Upper lobe of right lung (tissue), 1 donor: ENCODE measurements at places on chromosomes 7 and 10. TPM values are rescaled to one million over a fixed set of nuclear protein-coding genes. Genes with fewer than 3 reads are reported as not detected.

SUPV3L1 gene
- total RNA-seq: 21.0 TPM

GRCh38 chr7:127154101-127154500, 98.6 kb downstream of the GRM8 start:
- no peak overlapping the region for H3K27ac ChIP-seq
- no peak overlapping the region for H3K4me3 ChIP-seq
- H3K36me3 ChIP-seq: no peaks in the 10 kb centered on the region
- H3K4me1 ChIP-seq: no peaks in the 10 kb centered on the region

SHTN1 gene
- total RNA-seq: 40.4 TPM

GRCh38 chr10:102994531-102995295, 76.6 kb downstream of the CNNM2 start:
- H3K36me3 ChIP-seq: no peaks in the 10 kb centered on the region
- no peak overlapping the region for H3K4me3 ChIP-seq
- no peaks in the 10 kb centered on the region for H3K4me1 ChIP-seq

DNA sequence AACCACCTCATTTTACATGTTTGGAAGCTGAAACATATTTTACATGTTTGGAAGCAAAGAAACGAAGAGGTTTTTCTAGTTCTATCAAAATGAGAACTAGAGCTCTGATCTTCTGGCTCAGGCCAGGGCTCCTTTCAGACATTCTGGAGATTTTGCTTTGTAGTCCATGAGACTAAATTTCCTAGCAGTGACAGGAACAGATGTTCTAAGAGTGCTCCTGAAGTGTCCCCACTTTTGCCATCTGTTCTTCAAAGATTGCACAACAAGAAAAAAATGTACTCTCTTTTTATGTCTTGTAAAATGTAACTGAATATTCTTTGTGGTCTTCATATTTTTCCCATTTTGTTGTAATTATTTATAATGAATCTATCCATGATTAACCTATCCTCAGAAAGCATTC, 196.4 kb upstream of the PCLO start:
- DNase-seq: no peak
- H3K27me3 ChIP-seq: no peaks in the 10 kb centered on the region
- no peaks in the 10 kb centered on the region for H3K36me3 ChIP-seq

DNA sequence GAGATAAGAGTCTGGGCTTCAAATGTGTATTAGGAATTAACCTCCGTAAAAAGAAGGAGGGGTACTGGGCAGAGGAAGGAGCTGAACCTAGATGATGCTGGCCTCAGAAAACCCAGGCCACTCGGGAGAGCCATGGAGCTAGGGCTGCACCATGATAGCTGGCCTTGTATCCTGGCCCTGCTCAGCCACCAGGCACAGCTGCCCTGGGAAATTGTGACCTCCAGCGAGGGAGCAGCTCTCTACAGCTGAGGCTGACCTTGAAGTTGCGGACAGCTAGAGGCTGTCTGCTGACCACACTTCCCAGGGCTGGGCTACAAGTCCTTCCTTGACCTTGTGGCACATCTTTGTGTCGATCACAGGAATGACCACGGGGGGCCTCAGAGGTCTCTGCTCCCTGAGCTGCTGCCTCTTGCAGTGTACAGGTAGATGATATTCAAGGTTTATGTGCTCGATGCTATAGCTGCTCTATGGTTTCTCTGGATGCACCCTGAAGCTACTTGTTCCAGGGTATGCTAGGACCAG, 38.3 kb upstream of the SLC35B4 start:
- no peak overlapping the region for H3K4me3 ChIP-seq
- no peaks in the 10 kb centered on the region for H3K4me1 ChIP-seq
- DNase-seq: no peak
- no peak overlapping the region for H3K27ac ChIP-seq
- no peaks in the 10 kb centered on the region for H3K36me3 ChIP-seq

DNA sequence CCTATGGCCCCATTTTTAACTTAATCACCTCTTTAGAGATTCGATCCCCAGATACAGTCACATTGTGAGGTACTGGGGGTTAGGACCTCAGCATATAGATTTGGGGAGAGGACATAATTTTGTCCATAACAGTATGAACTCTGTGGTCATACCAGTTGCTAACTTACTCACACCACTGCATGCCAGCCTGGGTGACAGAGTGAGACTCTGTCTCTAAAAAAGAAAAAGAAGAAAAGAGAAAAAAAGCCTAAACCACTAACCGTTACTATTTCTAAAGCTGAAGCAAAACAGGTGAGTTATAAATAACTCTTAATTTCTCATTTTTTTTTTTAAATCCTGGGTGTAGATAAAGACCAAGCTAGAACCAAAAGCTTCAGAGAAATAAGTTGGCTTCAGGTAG, 155.1 kb upstream of the AUTS2 start:
- no peaks in the 10 kb centered on the region for H3K36me3 ChIP-seq
- no peak for DNase-seq
- no peaks in the 10 kb centered on the region for H3K4me1 ChIP-seq

GRCh38 chr7:55307123-55307916, 57.8 kb upstream of the LANCL2 start:
- DNase-seq: no peak
- H3K4me3 ChIP-seq: no peak overlapping the region
- H3K27me3 ChIP-seq: no peaks in the 10 kb centered on the region
- H3K36me3 ChIP-seq: no peaks in the 10 kb centered on the region
- no peak overlapping the region for H3K27ac ChIP-seq

SPDYE9 gene
- total RNA-seq: not detected

GRCh38 chr10:96984541-96985131, 152.5 kb downstream of the LCOR start:
- H3K4me3 ChIP-seq: no peak overlapping the region
- H3K4me1 ChIP-seq: no peaks in the 10 kb centered on the region
- H3K27ac ChIP-seq: no peak overlapping the region
- H3K27me3 ChIP-seq: no peaks in the 10 kb centered on the region
- H3K36me3 ChIP-seq: peaks cover 18% of the 10 kb centered on the region
- DNase-seq: no peak

SPDYE8 gene
- not detected for total RNA-seq

RSU1 gene
- 77.8 TPM for total RNA-seq

LSM5 gene
- 29.1 TPM for total RNA-seq

GRCh38 chr10:22704471-22704911, 9.9 kb downstream of the PIP4K2A start:
- H3K27me3 ChIP-seq: no peaks in the 10 kb centered on the region

DNA sequence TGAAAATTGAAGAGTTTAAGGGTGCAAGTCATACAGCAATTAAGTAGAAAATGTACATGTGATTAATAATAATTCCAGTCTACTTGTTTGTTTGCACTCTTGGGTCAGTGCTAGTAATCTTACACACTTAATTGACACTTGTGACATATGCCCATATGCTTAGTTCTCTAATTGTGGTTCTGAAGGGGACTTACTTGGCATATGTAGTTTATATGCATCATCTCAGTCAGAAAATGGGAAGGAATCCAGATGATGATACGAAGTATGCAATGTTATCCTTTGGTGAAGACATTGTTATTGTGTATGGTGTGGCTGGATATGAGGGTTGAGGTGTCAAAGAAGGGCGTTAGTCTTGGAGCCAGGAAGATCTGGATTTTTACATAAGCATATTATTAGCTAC, 193.5 kb upstream of the HDAC9 start:
- no peak for DNase-seq
- no peaks in the 10 kb centered on the region for H3K27me3 ChIP-seq
- H3K4me1 ChIP-seq: no peaks in the 10 kb centered on the region
- H3K36me3 ChIP-seq: no peaks in the 10 kb centered on the region
- H3K4me3 ChIP-seq: no peak overlapping the region

ABCB4 gene
- total RNA-seq: 0.41 TPM

GOLGA7B gene
- 0.98 TPM for total RNA-seq

DNA sequence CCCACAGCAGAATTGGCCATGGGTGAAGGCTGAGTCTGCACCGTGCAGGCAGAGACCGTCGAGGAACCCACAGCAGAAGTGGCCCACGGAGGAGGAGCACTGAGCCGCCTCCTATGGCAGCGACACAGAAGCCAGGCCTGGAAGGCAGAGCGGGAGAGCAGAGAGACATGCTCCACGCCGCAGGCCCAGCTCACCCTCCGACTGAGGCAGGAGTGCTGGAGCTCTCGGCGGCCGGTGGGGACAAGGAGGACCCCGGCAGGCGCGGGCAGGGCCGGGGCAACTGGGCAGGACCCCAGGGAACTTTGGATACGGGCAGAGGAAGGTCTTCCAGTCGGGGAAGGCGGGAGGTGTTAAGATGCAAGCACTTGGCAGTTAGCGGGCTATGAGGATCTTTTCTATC, 420.4 kb downstream of the DNAJB6 start:
- no peak overlapping the region for H3K27ac ChIP-seq
- H3K36me3 ChIP-seq: no peaks in the 10 kb centered on the region
- no peaks in the 10 kb centered on the region for H3K4me1 ChIP-seq
- no peaks in the 10 kb centered on the region for H3K27me3 ChIP-seq

GRCh38 chr7:8549046-8549445, 115.6 kb downstream of the NXPH1 start:
- DNase-seq: no peak
- H3K27ac ChIP-seq: no peak overlapping the region
- H3K4me3 ChIP-seq: no peak overlapping the region
- no peaks in the 10 kb centered on the region for H3K4me1 ChIP-seq

DNA sequence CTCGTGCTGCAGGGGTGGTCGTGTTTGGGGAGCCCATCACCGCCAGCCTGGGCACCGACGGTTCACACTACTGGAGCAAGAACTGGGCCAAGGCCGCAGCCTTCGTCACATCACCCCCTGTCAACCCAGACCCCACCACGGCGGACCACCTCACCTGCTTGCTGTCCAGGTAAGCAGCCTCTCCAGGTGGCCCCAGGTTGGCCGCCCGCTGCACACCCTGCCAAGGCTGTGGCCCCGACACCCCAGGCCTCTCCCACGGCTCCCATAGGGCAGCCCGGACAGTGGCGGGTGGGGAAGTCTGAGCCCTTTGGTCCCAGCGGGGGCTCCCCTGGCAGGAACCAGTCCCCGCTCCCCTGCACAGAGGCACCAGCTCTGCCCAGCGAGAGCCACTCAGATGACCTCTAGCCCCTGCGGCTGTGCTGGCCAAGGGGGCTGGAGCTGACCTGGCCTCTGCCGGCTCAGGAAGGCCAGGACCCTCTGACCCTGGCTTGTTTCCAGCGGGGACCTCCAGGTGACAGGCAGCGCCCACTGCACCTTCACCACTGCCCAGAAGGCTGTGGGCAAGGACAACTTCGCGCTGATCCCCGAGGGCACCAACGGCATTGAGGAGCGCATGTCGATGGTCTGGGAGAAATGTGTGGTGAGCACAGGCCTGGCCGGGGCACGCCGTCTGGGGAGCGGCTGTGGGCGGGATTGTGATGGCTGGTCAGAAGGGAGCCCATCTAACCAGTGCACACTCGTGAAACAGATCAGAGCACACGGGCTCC, 13.8 kb downstream of the DPYSL4 start:
- H3K27me3 ChIP-seq: no peaks in the 10 kb centered on the region
- H3K27ac ChIP-seq: no peak overlapping the region
- no peak for DNase-seq
- no peaks in the 10 kb centered on the region for H3K4me1 ChIP-seq
- H3K36me3 ChIP-seq: no peaks in the 10 kb centered on the region

- no peak for DNase-seq
- H3K4me1 ChIP-seq: no peaks in the 10 kb centered on the region
- H3K36me3 ChIP-seq: no peaks in the 10 kb centered on the region
- H3K27ac ChIP-seq: no peak overlapping the region
- no peaks in the 10 kb centered on the region for H3K27me3 ChIP-seq
Measured at GRCh38 chr10:106877574-106877973, 286.9 kb downstream of the SORCS1 start.

DNA sequence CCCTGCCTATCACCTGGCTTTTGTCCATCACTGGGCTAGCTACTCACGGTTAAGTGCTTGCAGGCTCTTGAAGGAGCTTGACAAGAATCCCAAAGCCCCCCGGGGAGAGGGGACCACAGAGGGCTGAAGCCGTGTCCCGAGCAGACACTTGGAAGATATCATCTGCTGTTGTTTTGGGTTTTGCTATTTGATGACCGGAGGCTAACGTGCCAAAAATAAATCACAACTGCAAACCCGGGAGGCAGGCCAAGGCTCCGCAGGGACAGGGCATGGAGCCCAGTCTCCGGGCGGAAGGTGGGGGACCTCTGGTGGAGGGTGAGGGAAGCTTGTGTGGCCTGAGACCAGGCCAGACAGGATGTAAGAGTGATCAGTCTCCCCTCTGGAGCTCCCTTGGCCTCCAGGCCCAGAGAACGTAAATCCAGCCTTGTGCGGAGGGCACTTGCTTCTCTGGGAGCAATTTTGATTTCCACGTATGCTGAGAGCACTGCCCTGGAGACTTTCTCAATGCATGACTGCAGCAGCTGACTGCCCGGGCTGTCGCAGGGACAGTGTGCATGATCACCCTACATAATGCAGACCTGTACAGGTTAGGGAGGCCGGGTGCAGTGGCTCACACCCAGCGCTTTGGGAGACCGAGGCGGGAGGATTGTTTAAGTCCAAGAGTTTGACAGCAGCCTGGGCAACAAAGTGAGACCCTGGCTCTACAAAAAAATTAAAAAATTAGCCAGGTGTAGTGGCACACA, at the start of gene PHKG1:
PHKG1 (minus strand) TSS at position 164 of the 743 bp plus-strand sequence. CDS start 4,011 bp downstream, outside the sequence.
- H3K36me3 ChIP-seq: no peaks in the 10 kb centered on the region
- no peaks in the 10 kb centered on the region for H3K27me3 ChIP-seq
- H3K4me3 ChIP-seq: no peak within 1 kb of the TSS
- peak; percentile 81 for DNase-seq
- H3K27ac ChIP-seq: no peak within 1 kb of the TSS

PDE6C gene
- total RNA-seq: not detected

DNA sequence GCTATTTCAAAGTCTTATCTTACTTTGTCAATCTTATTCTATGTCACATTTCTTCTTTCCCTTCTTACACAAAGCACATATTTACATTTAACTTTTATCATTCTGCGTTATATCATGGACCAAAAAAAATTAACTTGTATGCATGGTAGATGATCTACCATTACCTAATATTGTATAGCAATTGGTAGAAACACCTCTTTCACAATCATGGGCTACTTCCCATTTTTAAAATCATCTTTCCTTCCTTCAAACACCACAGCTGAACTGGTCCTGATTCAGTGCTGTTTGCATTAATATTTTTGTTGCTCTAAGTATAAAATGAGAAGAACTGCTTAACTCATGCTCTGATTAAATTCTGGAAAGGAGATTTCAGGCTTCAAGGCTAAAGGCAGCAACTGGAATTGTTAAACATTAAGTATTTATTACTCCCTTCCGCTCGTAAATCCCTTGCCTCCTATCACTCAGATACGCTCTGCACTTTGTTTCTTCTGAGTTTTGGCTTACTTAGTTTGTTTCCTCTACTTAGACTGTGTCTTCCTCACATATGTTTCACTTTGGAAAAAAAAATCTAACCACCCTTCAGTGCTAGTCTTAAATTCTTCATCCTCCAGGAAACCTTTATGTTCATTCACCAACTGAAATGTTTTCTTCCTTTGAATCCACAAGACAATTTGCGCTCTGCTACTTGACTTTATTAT, 901.4 kb downstream of the PCDH15 start:
- no peaks in the 10 kb centered on the region for H3K4me1 ChIP-seq
- H3K27me3 ChIP-seq: no peaks in the 10 kb centered on the region
- no peak for DNase-seq
- no peak overlapping the region for H3K4me3 ChIP-seq

GRCh38 chr10:127275793-127276450, 79.5 kb upstream of the INSYN2A start:
- no peak for DNase-seq
- H3K27me3 ChIP-seq: no peaks in the 10 kb centered on the region
- no peak overlapping the region for H3K4me3 ChIP-seq
- H3K4me1 ChIP-seq: no peaks in the 10 kb centered on the region
- no peak overlapping the region for H3K27ac ChIP-seq
